Fibroblast of skin of left biceps (primary cell): ENCODE measurements at places on chromosomes 16 and 17.
A peak's percentile ranks its signal among the peaks of the same experiment; 100 is the strongest.

DNA sequence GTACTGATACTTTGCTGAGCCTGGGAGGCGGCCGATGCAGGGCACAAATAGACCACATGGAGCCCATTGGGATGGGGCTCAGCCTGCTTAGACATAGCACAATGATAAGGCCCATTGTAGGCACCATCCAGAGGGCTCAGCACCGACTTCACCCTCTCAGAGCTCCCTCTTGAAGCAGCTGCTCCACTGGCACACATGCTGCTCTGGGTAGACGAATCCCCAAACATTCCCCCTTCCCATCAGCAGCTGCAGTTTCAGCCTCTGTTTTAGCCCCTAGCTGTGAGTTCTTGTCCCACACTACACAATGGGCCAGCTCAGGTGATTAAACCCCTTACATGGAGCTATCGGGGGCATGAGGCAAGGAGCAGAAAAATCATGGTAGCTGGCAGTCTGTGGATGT, 174.1 kb downstream of the RGS9 start:
- DNase-seq, result no peak

- DNase-seq, result peak; percentile 18
These were observed 9.1 kb downstream of the ASPHD1 start for GRCh38 chr16:29909391-29909790.

DNA sequence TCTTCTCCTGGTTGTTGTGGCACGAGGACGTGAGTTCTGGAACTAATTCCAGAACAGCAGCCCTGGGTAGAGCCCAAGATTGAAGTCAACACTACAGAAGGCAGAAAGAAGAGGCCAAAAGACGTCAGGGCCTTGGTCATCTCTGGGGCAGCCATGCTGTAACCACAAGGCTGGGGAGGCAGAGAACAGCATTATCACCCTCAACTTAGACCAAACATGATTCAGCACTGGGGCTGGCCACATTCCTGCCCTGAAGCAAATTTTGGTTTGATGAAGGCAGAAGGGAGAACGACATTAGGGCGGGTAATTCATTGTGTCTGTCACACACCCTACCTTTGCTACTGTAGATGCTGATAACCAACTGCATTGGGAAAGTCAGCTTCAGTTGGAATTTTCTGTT, 9.7 kb upstream of the ALOX15B start:
- no peak for DNase-seq

- no peak for DNase-seq
These were observed 1378.8 kb upstream of the CDH8 start for GRCh38 chr16:63415014-63415413.

DNA sequence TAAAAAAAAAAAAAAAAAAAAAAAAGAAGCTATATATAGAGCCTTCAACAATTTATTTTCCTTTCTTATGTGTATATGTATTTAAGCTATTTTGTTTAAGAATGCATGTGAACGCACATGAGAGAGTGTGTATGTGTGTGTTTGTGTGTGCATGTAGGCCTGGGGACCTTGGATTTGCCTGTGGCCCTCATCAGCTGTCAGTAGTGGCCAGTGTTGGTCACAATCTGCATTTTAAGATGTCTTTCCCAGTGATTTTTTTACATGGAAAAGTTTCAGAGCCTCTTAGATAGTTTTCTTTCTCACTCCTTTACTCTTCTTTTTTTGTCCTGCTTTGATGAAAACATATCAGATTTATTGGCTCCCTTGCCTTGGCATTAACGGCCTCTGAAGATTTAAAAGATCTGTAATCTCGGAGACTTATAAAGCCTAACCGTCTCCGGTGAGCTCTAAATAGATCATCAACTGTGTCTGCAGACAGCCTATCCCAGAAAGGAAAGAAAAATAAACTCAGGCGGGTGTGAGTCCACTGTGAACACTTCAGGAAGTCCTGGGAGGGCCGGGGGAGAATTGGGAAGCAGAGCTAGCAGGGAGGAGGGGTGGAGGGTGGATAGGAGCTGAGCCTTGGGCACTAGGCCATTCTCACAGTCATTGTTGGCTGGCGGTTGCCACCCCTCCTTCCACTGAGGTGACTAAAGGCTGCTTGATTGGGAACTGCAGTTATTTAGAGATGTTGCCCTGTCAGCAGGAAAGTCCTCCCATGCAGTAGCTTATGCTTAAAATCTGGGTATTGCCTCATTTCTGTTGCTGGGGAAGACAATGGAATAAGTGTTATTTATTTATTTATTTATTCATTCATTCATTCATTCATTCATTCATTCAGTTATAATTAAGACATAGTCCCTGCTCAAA, 86.8 kb downstream of the WWP2 start:
- peak; percentile 58 for DNase-seq
